CD4-positive, CD25-positive, alpha-beta regulatory T cell (primary cell): ENCODE measurements at places on chromosomes 7 and 10. TPM values are rescaled to one million over a fixed set of nuclear protein-coding genes. Genes with fewer than 3 reads are reported as not detected.

DNA sequence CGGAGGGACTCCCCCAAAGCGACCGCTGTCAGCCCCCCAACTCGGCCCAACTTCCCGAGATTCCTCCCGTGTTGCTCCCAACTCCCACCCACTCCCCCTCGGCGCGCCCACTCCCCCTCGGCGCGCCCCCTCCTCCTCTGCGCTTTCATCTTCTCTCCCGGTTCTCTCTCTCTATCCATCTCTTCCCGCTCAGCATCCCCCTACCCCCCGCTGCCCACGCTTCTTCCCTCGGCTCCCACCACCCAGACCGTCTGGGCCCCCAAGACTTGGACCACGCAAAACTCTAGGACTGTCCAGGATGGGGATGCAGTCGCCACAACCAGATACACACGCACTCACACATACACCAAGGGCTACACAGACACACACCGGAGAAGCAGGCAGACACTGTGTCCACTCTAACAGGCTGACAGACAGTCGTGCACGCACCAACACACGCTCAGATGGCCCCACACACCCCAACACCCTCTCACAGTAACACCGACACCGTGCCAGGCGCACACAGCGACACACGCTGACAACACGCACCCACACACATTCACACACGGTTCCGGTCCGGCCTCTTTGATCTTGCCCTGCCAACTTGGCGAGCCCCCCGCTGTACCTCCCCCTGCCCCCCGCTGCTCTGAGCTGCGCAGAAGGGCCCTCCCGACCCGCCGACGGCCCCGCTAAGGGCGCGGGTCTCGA lies 1.1 kb downstream of the GRID1 start:
- DNase-seq: no peak
- H3K36me3 ChIP-seq: no peaks in the 10 kb centered on the region
- peaks cover 18% of the 10 kb centered on the region for H3K4me1 ChIP-seq
- H3K27me3 ChIP-seq: peaks cover 16% of the 10 kb centered on the region

- H3K4me1 ChIP-seq: no peaks in the 10 kb centered on the region
- no peaks in the 10 kb centered on the region for H3K36me3 ChIP-seq
- H3K27ac ChIP-seq: no peak overlapping the region
- no peak for DNase-seq
- H3K4me3 ChIP-seq: no peak overlapping the region
These were observed 648.4 kb upstream of the LRRTM3 start for GRCh38 chr10:66277481-66277880.

DNA sequence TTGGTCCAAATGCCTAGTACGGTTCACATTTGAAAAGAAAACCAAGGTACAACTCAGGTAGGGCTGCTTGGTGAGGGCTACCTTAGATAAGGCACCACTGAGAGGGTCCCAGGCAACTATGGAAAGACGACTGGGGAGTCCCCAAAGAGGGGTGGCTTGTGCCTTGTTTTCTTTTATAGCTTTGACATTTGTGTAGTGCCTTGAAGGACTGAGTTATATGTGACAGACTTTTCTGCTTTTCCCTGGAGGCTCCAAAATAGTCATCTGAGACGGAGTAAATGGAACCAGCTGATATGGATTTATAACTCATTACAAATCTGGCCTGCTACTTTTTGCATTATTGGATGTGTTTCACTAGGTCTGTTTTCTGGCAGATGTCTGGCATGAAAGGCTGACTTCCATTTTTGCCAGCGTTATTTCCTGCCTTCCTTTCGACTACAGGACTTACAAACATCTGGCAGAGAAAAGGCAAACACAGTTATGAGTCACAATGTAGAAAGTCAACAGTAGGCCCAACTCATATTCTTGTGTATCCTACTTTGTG lies 88.2 kb upstream of the IMMP2L start:
- no peaks in the 10 kb centered on the region for H3K27me3 ChIP-seq
- no peaks in the 10 kb centered on the region for H3K4me1 ChIP-seq
- DNase-seq: no peak
- H3K27ac ChIP-seq: no peak overlapping the region
- H3K4me3 ChIP-seq: no peak overlapping the region

- no peak for DNase-seq
- no peak overlapping the region for H3K4me3 ChIP-seq
- no peak overlapping the region for H3K27ac ChIP-seq
- no peaks in the 10 kb centered on the region for H3K27me3 ChIP-seq
These were observed 58.7 kb downstream of the CREB3L2 start for GRCh38 chr7:137943132-137943551.

DNA sequence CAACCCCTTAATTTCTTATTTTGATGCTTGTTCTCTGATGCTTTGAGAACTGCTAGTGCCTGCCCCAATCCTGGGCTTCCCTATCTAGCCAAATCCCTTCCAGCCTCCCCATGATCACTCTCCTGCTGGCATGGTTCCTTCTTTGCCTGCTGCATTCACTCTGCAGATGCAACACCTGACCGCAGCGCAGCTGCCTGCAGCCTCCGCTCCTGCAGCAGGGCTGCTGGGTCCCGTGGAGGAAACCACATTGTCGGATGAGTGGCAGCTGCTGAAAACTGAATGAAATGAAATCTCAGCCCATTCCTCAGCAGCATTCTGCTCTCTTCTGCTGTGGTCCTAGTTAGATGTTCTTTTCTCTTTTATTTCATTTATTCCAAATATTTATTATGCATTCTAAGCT lies 320.3 kb downstream of the CCDC3 start:
- H3K4me3 ChIP-seq: no peak overlapping the region
- H3K36me3 ChIP-seq: no peaks in the 10 kb centered on the region
- H3K4me1 ChIP-seq: no peaks in the 10 kb centered on the region
- no peaks in the 10 kb centered on the region for H3K27me3 ChIP-seq

GRCh38 chr10:34918060-34918775 lies 103.1 kb upstream of the PARD3 start:
- H3K27ac ChIP-seq: no peak overlapping the region
- no peaks in the 10 kb centered on the region for H3K27me3 ChIP-seq
- DNase-seq: no peak
- no peaks in the 10 kb centered on the region for H3K36me3 ChIP-seq
- no peak overlapping the region for H3K4me3 ChIP-seq

Gene METTL27
- total RNA-seq: 2.9 TPM

Gene HOXA10
- 0.35 TPM for total RNA-seq

Gene OPN1SW
- total RNA-seq: not detected
